ENCODE measurements at places on chromosomes 12 and 14.

GRCh38 chr12:49288412-49288853 is 6.5 kb upstream of the PRPH start:
- DNase-seq = no peak

GRCh38 chr14:61527325-61528100 is 167.8 kb upstream of the HIF1A start:
- no peak for DNase-seq

- no peak for DNase-seq
These were observed 35.3 kb upstream of the INF2 start for GRCh38 chr14:104654119-104654518.

GRCh38 chr12:107329569-107330324 is 236.4 kb upstream of the CRY1 start:
- DNase-seq = no peak

GRCh38 chr12:14961466-14962152 is at the start of gene ARHGDIB:
Gene ARHGDIB (minus strand): TSS chr12:14961601. CDS start chr12:14950712, 10,889 bp downstream.
- no peak for DNase-seq

DNA sequence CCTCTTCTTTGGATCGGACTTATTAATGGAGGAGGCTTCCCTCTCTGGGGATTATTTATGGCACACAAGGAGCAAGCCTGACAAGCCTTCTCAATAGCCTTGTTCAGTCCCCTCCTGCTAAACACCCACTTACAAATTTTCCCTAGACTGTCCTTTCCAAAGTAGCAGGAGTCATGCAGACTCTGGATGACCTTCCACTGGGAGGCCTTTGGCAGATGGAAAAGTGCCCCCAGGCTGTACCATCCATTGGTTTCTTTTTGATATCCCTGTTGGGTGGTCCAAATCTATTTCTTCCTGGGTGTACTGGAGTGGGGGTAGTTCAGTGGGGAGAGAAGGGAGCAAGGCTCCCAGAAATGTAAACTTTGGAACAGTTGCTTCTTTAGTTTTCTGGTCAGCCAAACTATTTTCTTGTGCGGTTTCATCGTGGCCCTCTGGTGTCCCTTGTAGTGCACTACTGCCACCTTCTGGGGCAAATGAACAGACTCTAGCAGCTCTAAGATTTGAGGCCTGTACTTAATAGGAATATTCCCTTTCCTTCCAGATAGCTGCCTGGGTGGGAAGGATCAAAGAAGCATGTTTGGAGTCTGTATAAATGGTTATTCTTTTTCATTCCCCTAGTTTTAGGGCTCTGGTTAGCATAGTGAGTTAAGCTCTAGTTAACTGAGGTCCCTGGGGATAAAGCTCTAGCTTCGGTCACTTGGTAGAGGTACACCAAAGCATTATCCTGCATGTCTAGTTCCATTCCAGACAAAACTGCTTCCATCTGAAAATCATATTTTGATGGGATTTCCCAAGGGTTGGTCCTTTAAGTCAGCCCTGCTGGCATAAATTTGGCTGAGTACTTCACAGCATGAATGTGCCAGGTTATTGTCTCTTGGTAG is 409.5 kb downstream of the SLC6A15 start:
- peak; percentile 23 for DNase-seq

GRCh38 chr14:65101631-65102440 is 481 bp downstream of the MAX start:
- DNase-seq = peak; percentile 34

- no peak for DNase-seq
These were observed 17.6 kb upstream of the RASSF8 start for GRCh38 chr12:25940886-25941285.

DNA sequence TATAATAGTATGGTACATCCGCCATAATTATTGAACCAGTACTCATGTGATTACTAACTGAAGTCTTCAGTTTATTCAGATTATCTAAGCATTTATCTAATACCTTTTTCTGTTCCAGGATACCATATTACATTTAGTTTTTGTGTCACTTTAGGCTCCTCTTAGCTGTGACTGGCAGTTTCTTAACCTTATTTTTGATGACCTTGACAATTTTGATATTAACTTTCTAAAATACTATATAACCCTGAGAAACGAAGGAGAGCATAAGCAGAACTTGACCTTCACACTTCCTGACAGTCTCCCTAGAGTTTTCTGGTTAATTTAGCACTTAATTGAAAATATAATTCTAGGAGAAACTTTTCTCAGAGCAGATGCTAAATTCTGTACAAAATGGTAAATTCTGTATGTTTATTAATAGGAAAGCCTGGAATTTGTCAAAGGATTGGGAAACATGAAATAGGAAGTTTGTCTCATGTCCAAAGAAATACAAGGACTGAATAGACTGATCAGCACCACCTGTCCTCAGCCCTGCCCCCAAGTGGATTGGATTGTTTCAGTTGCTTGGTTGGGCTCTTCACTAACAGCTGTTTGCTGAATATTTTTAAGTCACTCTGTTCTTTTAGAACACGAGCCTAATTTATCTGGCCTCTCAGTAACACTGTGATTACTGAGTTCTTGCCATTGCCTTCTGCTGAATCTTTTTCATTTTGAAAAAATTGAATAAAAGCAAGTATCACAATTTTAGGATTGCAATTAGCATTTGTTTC is 6.0 kb downstream of the BICDL1 start:
- DNase-seq = no peak

- DNase-seq = no peak
These were observed 7.6 kb downstream of the EGLN3 start for GRCh38 chr14:33943096-33943883.

DNA sequence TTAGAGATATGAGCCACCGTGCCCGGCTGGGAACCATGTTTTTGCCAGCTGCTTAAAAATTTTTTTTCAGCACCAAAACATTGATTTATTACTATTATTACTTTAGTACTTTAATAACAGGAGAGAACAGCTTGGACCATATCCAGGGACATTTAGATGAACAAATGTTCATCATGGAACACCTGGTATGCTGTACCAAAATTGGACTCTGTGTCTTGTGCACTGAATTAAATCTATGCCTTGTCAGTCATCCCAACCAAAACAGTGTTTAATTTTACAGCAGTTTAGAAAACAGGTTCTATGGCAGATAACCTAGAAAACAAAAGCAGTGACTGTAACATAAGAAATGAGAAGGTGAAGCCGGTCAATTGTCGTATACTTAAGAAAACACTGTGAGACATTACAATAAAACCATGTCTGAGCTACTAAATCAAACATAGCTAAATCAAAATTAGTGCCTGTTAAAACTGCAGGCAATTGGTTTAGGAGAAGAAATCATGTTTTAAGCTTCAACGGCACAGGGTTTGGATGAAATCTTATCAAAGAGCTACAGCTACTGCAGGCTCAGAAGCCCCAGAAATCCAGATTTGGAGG is 58.2 kb upstream of the PYGL start:
- DNase-seq = no peak

- no peak for DNase-seq
These were observed 176.5 kb downstream of the CPNE8 start for GRCh38 chr12:38728894-38729293.

- DNase-seq = no peak
These were observed 53.4 kb upstream of the NAV3 start for GRCh38 chr12:77777274-77777673.

DNA sequence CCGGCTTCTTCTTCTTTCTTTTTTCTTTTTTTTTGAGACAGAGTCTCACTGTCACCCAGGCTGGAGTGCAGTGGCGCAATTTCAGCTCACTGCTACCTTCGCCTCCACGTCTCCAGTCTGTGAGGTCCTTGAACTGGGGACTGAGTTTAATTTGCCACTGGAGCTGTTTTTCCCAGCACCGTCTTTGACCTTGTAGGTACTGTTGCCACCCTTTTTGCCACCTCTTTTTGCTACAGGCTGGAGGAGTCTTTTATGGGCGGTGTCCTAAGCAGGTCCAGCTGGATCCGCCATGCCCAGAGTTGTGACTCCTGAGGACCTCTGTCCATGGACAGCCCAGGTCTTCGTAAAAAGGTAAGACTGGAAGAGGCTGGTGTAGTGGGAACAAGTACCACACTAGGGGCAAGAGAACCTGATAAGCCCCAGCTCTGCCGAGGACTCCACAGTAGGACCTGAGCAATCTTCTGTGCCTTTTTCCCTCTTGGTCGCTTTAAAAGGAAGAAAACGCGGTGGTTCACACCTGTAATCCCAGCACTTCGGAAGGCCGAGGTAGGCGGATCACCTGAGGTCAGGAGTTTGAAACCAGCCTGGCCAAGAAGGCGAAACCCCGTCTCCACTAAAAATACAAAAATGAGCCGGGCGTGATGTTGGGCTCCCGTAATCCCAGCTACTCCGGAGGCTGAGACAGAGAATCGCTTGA is 946 bp downstream of the RNU4-2 start:
- no peak for DNase-seq

DNA sequence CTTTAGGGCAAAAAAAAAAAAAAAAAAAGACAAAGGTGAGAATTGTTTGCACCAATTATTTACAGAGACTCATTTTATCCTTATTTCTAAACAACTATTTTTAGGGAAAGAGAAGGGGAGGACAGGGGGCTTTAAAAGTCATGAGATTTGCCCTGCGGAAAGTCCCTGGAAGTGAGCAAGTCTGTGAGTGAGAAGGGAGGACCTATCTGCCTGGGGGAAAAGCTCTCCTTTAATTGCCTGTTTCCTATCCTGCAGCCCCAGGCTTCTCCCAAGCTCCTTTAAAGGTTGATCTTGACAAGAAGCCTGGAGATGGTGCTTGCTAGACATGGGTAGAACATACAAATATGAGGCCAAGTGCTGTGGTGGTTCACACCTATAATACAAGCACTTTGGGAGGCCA is 8.3 kb upstream of the CHST11 start:
- no peak for DNase-seq

DNA sequence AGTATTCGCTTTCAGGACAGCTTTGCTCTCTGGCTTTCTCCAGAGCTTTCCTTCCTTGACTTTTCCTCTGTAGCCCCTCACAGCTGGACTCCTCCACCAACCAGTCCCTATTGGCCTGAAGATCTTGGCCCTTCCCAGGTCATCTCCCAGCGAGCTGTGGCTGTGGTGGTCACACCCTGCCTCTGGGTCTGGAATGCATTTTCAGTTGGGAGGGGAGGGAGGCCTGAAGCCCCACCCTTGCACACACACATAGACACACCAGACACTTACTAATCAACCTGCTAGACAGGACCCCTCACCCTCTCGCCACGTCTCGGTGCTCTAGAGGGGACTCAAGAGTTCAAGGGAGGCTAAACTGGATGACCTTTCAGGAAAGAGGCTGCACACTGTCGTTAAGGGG is 13.9 kb downstream of the JDP2 start:
- no peak for DNase-seq

GRCh38 chr14:60654334-60654821 is 5.1 kb upstream of the SIX1 start:
- DNase-seq = no peak

- DNase-seq = no peak
These were observed 232.7 kb upstream of the ABCD2 start for GRCh38 chr12:39852346-39852745.

DNA sequence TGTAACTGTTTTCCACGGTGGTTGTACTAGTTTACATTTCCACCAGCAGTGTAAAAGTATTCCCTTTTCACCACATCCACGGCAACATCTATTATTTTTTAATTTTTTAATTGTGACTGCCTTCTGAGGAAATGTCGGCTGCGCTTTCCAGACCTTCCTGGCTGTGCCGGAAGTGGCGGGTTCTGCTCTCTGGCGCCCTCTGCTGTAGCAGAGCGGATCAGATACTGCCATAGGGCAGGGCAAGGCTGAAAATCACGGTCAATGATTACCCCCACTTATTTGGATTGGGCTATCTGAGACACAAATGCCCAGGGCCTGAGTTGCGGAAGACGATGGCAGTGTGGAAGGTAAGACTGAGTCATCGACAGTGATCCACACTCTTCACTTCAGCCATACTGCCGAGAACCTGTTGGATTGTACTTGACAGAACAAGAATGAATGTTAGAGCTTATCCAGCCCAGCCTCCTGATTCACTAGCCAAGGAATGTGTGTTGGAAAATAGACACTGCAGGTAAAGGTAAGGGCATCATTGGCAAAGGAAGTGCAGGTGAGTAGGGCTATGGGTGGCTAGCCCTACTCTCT is 124.2 kb downstream of the NTF3 start:
- no peak for DNase-seq

DNA sequence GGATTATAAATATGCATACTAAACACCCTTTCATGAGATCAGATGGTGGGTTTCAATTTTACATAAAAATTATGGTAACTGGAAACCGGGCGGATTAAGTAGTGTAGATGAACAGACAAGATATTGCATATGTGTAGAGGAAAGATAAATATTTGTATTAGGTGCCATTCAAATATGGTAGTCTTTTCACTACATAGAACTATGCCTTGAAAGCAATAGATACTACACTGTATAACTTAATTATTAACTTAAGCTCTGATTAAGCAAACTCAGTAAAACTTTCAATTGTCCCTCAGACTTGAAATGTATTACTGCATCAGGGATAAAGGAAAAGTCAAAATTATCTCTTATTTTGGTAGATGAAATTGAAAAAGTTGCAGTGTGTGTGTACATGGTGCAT is 1.9 kb downstream of the PTPN21 start:
- DNase-seq = no peak

- peak; percentile 37 for DNase-seq
These were observed 562 bp downstream of the ZFYVE1 start for GRCh38 chr14:73026243-73026844.

GRCh38 chr14:70665448-70666360 is 24.0 kb downstream of the TTC9 start:
- DNase-seq = peak; percentile 43

- no peak for DNase-seq
These were observed 1.0 kb upstream of the GXYLT1 start for GRCh38 chr12:42145552-42146215.

- no peak for DNase-seq
These were observed 553 bp downstream of the CNPY2 start for GRCh38 chr12:56315249-56315621.

DNA sequence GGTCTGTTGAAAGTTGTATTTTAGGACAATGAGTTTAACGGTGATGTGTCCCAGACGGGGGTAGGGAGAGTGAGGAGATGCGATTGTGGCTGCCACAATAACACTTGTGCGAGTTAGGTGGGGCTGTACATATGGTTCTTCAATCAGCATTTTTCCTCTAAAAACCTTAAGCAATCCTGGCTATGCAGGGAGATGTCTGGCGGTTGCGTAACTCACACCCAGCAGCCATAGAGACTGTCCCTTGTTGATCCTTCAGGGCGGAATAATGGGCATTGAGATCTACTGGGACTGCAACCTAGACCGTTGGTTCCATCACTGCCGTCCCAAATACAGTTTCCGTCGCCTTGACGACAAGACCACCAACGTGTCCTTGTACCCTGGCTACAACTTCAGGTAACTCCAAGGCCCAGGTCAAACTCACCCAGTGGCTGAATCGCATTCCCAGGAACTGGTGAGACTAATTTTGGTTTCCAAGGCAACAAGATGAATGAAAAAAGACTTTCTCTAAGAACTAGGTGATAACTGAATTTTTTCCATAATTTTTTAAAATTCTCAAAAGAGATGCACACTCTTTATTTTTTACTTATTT is 34.6 kb downstream of the P2RX7 start:
- DNase-seq = no peak

DNA sequence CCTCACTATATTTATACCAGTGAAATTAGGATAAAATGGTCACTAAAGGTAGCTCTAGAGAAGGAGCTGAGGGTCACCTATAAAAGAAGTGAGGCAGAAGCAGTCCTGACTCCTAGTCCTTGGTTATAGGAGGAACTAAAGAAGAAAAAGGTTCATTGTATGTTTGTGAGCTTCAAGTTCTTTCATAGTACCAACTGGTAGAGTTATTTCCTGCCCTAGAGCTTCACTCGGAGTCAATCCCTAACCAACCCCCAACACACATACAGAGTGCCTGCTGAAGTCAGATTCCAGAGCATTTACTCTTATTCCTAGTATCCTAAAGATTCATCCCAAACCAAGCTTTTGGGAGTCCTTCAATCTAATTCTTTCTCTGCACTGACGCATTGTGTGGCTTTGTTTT is 29.3 kb upstream of the FRMD6 start:
- DNase-seq = no peak

- DNase-seq = no peak
These were observed 33.7 kb upstream of the GNPNAT1 start for GRCh38 chr14:52825085-52825484.

All from 8988T (cell line).